ENCODE measurements at places on chromosomes 6 and 20. TPM values are rescaled to one million over a fixed set of nuclear protein-coding genes. Genes with fewer than 3 reads are reported as not detected.

DNA sequence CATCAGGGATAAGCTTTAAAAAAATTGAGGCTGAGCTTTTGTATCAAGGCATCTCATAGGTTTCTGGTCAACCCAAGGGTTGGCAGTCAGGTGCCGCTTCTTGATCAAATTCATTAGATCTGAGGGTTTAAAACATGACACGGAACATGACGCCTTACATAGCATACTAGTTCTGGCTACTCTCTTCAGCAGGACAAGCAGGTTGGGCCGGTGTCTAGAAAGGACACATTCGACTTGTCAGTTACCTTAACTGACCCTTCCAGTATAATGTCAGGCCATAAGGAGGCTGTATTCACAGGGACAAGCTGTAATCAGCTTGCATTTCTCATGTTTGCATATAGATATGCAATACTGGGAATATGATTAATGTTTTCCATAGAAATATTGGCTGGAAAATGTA lies 65.6 kb downstream of the PHACTR1 start:
- H3K4me3 ChIP-seq = no peak overlapping the region
- H3K27me3 ChIP-seq = no peaks in the 10 kb centered on the region
- no peak overlapping the region for H3K27ac ChIP-seq
- no peaks in the 10 kb centered on the region for H3K4me1 ChIP-seq
- no peaks in the 10 kb centered on the region for H3K36me3 ChIP-seq
- DNase-seq = no peak

GRCh38 chr6:157236040-157236725 lies 87.1 kb downstream of the TMEM242 start:
- peak overlapping the region; percentile 57 for H3K27ac ChIP-seq
- peak; percentile 65 for DNase-seq
- peak overlapping the region; percentile 57 for H3K4me3 ChIP-seq
- no peaks in the 10 kb centered on the region for H3K36me3 ChIP-seq
- H3K27me3 ChIP-seq = peaks cover 3% of the 10 kb centered on the region

- no peaks in the 10 kb centered on the region for H3K27me3 ChIP-seq
- no peak overlapping the region for H3K4me3 ChIP-seq
- peaks cover 3% of the 10 kb centered on the region for H3K4me1 ChIP-seq
- no peak overlapping the region for H3K27ac ChIP-seq
These were observed 161.8 kb downstream of the MTHFD1L start for GRCh38 chr6:151027295-151027747.

GRCh38 chr6:14875481-14876063 lies 370.3 kb upstream of the JARID2 start:
- no peaks in the 10 kb centered on the region for H3K27me3 ChIP-seq
- H3K27ac ChIP-seq = no peak overlapping the region
- no peak for DNase-seq

DNA sequence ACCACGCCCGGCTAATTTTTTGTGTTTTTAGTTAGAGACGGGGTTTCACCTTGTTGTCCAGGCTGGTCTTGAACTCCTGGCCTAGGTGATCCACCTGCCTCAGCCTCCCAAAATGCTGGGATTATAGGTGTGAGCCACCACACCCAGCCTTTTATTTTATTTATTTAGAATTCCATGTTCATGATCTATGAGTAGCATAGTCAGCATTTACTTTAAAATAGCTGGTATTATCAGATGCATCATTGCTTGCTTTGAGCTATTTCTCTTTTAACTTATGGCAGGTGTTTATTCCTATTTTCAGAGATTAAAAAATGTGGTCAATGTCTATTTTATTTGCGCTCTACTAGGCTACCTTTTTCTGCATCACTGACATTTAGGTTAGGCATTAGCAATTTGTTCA lies 152.0 kb downstream of the UTRN start:
- DNase-seq = no peak
- no peak overlapping the region for H3K27ac ChIP-seq
- H3K4me3 ChIP-seq = no peak overlapping the region

DNA sequence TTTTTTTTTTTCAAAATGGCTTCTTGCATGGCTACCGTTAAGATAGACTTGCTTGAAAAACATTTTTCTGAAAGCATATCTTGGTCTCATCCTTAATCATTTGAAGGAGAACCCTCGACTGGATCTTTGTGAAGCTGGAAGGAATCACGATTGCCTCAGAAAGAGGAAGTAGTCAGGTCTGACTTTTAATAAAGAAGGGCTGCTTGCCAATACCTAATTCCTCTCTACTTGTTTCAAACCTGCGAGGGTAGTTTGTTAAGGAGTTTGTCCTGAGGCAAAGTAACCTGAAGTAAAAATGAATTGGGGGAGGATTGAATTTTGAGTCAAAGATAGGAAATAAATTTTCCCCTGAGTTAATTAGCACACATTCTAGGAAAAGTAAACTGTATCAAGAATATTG lies 288.1 kb upstream of the MAP3K7 start:
- H3K27ac ChIP-seq = no peak overlapping the region
- no peaks in the 10 kb centered on the region for H3K36me3 ChIP-seq
- H3K27me3 ChIP-seq = no peaks in the 10 kb centered on the region
- H3K4me1 ChIP-seq = no peaks in the 10 kb centered on the region
- no peak overlapping the region for H3K4me3 ChIP-seq

DNA sequence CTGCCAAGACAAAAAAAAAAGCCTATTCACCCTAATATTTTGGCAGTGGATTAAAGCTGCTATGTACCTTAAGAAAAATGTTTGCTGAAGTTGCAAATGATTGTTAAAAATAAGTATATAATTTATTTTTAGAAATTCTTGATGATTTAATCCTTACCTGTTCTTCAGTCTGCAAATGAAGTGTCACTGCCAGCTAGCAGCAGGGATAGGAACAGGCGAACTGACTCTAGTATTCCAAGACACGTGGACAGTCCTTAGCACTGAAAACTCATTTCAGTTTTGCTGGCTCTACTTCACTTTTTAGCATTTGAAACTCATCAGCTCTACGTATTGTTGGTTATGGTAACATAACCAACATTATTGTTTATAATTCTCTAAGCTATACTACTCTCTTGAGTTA lies 204.4 kb upstream of the ID4 start:
- H3K4me3 ChIP-seq = no peak overlapping the region
- no peak overlapping the region for H3K27ac ChIP-seq
- no peaks in the 10 kb centered on the region for H3K36me3 ChIP-seq
- no peaks in the 10 kb centered on the region for H3K4me1 ChIP-seq
- no peak for DNase-seq

DNA sequence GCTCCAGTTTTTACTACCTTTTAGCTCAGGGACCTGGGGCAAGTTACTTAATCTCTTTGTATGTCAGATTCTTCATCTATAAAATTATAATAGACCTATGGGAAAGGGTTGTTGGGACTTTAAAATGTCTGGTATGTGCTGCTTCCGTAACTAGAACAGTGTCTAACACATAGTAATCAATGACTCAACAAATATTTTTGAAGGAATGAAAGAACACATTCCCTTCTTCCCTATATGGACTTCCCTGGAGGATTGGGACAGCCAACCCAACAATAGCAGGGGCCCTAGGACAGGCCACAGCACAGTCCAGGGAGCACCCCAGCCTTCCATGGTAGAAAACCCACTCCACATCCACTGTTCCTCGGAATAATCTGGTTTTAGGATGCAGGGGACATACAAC lies 50.7 kb upstream of the TPD52L1 start:
- DNase-seq = no peak
- peaks cover 21% of the 10 kb centered on the region for H3K4me1 ChIP-seq
- no peak overlapping the region for H3K4me3 ChIP-seq
- H3K27ac ChIP-seq = no peak overlapping the region

GRCh38 chr20:18832546-18833200 lies 19.1 kb downstream of the SCP2D1 start:
- no peaks in the 10 kb centered on the region for H3K4me1 ChIP-seq
- no peaks in the 10 kb centered on the region for H3K27me3 ChIP-seq
- no peak for DNase-seq

DNA sequence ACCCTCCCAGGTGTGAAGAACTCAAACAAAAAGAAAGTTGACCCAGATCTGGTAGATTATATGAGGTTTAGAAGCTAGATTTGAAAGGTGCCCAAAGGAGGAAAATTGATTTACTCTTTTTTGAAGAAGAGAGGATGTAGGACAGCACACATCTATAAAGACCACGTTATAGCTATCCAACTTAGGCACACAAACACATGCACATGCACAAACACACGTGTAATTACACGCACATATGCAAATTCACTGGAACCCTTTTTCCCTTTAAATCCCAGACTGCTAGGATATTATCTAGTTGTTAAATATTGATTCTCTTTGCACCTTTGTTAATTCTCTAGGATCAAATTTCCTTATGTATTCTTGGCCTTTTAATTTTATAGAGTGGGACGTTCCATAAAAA lies 272.8 kb upstream of the TBX18 start:
- H3K36me3 ChIP-seq = no peaks in the 10 kb centered on the region
- no peak for DNase-seq
- H3K27me3 ChIP-seq = no peaks in the 10 kb centered on the region
- H3K4me3 ChIP-seq = no peak overlapping the region

DNA sequence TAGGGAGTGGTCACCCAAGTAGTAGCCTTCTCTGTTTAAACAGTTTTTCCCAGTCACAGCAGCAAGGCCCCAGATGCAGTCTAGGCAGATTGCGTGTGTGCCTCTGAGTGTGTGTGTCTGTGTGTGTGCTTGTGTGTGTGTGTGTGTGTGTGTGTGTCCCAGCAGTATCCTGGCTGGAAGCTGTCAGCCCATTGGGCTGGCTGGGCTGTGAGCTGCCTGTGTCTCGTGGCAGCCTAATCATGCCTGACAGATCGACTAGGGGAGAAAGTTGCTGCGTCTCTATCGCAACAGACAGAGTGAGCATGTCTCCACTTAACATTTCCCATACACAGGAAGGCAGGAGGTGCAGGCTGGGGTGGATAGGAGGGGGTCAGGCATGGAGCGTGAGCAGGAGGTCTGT lies 42.9 kb upstream of the LRFN2 start:
- DNase-seq = no peak
- no peak overlapping the region for H3K4me3 ChIP-seq
- no peaks in the 10 kb centered on the region for H3K4me1 ChIP-seq
- no peaks in the 10 kb centered on the region for H3K36me3 ChIP-seq
- no peak overlapping the region for H3K27ac ChIP-seq

DNA sequence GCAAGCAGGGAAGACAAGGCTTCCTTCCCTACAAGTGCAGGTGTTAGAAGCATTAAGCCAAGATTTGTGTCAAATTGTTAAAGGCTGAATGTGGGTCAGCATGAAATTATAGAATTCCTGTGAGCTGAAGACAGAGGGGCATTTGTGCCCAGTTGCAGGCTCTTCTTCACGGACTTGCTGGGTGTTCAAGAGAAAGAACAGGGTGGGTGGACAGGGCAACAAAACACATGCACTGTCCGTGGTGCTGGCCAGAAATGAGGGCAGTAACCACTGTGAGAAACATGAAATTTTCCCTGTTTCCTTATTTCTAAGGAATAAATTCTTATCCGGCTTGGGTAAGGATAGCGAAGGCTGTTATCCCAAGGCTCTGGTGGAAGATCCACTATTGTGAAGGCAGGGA lies 579.5 kb upstream of the HTR1E start:
- no peak overlapping the region for H3K4me3 ChIP-seq
- H3K27ac ChIP-seq = no peak overlapping the region
- no peaks in the 10 kb centered on the region for H3K4me1 ChIP-seq
- no peaks in the 10 kb centered on the region for H3K27me3 ChIP-seq
- DNase-seq = no peak

GRCh38 chr6:73803562-73804241 lies 107.7 kb downstream of the CD109 start:
- no peak for DNase-seq
- no peaks in the 10 kb centered on the region for H3K27me3 ChIP-seq
- no peak overlapping the region for H3K4me3 ChIP-seq
- H3K4me1 ChIP-seq = peaks cover 4% of the 10 kb centered on the region

DNA sequence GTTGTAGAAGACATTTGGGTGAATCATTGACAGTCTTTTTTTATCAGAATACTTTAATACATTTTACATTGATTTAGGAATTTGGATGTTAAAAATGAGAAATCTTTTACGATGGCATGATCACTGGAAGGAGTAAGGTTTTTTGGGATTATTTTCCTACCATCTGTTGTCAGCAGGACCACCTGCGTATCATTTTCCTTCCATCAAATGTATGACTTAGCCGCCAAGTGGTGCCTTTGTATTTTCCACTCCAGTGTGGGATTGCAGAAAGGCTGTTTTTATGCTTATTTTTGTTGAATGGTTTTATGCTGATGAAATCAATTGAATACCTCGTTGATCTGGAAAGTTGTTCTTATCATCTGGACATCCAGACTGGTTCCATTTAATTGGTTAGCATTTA lies 35.8 kb downstream of the AKAP12 start:
- H3K4me3 ChIP-seq = no peak overlapping the region
- H3K4me1 ChIP-seq = no peaks in the 10 kb centered on the region
- no peaks in the 10 kb centered on the region for H3K27me3 ChIP-seq

GRCh38 chr6:16630026-16630643 lies 131.1 kb downstream of the ATXN1 start:
- H3K4me3 ChIP-seq = no peak overlapping the region
- no peaks in the 10 kb centered on the region for H3K36me3 ChIP-seq
- no peak overlapping the region for H3K27ac ChIP-seq
- H3K27me3 ChIP-seq = no peaks in the 10 kb centered on the region
- no peaks in the 10 kb centered on the region for H3K4me1 ChIP-seq

DNA sequence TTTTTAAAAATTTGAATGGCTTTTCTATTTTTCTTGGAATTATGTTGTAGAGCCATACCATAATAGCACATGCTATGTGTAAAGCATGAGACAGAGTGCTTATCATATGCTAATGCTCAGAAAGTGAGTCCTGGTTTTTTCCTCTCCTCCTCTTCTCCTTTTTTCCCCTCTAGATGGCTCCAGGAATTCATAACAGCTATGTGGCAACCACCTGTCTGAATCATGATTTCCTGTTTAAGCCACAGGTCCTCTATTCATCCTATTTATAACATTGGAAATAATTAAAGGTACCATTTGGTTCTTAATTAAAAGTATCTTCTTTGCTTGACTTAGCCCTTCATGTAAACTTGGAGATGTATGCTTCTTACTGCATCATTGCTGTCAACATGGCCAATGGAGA lies 260.0 kb upstream of the MAP3K7 start:
- no peak overlapping the region for H3K27ac ChIP-seq
- peaks cover 5% of the 10 kb centered on the region for H3K4me1 ChIP-seq
- no peak overlapping the region for H3K4me3 ChIP-seq
- no peaks in the 10 kb centered on the region for H3K27me3 ChIP-seq

DNA sequence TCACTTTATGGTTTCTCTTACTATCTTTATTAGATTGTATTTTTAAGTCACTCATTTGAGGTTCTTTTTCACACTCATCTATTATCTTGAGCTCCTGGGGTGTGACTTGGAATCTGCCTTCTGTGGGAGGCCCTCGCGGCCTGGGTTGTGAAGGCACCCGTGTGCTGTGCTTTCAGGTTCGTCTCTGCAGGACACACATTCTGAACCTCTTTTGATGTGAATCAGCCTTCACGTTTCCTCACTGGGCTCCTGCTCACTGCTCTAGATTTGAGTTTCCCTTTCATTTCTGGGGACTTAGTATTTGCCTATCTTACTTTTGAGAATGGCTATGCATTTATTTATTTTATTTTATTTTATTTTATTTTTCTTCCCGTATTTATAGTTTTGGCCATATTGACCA lies 97.8 kb downstream of the PACRG start:
- H3K36me3 ChIP-seq = no peaks in the 10 kb centered on the region
- no peak overlapping the region for H3K4me3 ChIP-seq
- H3K4me1 ChIP-seq = no peaks in the 10 kb centered on the region
- no peak for DNase-seq
- H3K27ac ChIP-seq = no peak overlapping the region
- H3K27me3 ChIP-seq = no peaks in the 10 kb centered on the region

The GMEB2 gene
- 16.2 TPM for total RNA-seq

The OPRL1 gene
- total RNA-seq = 0.48 TPM

The GOPC gene
- total RNA-seq = 15.5 TPM

The HSPA1L gene
- total RNA-seq = 0.83 TPM

The TCF21 gene
- not detected for total RNA-seq

The TOX2 gene
- total RNA-seq = 0.40 TPM

The RHAG gene
- not detected for total RNA-seq

The PBOV1 gene
- not detected for total RNA-seq

The BPI gene
- not detected for total RNA-seq

The DNAH8 gene
- 0.08 TPM for total RNA-seq

The HEY2 gene
- 1.5 TPM for total RNA-seq

The ZC2HC1B gene
- not detected for total RNA-seq

The GDAP1L1 gene
- total RNA-seq = not detected

All from suprapubic skin (tissue), 4 donors.